ENCODE measurements at places on chromosomes 1 and 21.

GRCh38 chr1:204172404-204173029, 6.4 kb upstream of the REN start:
- no peak for DNase-seq

- no peak for DNase-seq
These were observed 33.3 kb downstream of the PTPRC start for GRCh38 chr1:198672124-198672523.

DNA sequence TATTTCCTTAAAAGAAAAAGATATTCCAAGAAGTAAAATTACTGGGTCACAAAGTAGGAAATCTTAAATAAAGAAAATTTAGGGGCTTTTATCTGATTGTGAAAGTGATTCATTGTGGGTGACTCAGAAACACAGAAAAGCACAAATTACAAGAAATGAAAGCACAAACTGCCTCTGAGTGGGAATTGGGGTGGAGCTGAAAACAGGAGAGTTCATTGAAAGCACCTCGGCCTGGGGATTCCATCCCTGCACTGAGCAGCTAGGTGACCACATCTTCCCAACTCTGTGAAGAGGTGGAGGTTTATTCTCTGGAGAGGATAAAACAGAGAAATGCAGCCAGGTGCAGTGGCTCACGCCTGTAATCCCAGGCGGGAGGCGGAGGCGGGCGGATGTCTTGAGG, 7.4 kb downstream of the GJA4 start:
- no peak for DNase-seq

GRCh38 chr21:38769191-38769780, 36.4 kb upstream of the ETS2 start:
- no peak for DNase-seq

GRCh38 chr21:33931799-33932390, 16.3 kb upstream of the ATP5PO start:
- no peak for DNase-seq

- DNase-seq, result no peak
These were observed 22.2 kb upstream of the ABL2 start for GRCh38 chr1:179251675-179252074.

GRCh38 chr1:201582705-201583442, 43.9 kb downstream of the NAV1 start:
- DNase-seq, result no peak

GRCh38 chr1:100440075-100440809, 87.9 kb downstream of the CDC14A start:
- DNase-seq, result peak; percentile 46

DNA sequence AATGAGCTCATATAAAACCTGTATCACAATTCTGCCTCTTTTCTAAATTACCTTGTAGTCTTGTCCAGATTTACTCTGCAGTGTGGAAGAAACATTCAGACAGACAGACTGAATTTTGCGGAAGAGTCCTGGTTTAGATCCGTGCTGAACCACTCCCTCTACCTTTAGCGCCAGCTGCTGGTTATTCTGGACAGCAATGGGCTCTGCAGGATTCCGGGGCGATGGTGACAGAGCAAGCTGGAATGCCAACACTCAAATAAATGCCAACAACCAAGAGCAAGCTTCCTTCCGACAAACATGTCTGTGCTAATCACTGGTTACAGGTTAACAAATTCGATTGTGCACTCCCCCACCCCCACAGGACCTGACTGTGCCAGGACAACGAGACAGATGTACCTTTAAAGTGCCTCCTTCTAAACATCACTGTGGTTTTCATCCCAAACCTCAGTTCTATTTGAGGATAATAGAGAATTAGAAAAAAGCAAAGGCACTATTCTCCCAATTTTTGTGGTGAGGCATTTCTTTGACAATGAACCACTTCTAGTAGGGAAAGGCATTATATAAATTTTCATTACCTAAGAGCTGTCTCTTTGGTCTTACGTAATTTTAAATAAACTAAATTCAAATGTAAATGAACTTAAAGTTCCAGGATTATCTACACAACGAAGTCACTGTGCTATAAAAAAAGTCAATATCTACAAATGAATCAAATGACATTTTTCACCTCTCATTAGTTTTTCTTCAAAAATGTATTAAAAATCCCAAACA, 90.4 kb downstream of the INTS7 start:
- DNase-seq, result no peak

GRCh38 chr1:93442741-93443140, 5.2 kb upstream of the FNBP1L start:
- DNase-seq, result no peak

DNA sequence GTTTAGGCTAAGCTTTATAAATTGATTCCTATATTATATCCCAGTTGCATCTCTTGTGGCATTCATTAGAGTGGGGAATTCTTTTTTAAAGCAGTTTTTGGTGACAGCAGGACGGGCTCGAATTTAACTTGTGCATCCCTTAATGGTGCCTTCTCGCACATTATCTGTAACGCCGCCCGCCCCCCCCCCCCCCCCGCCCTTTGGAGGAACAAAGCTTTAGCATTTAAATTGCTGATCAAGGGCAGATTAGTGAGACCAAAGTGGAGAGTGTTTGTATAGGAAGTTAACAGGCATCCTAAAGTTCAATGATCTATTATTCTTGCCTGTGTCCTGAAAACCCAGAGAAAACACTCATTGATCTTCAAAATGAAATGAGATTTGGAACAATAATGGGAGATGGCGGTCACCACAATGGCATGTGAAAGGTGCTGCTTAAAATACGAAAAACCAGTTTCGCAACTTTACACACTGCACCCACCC, 2.2 kb downstream of the LMO4 start:
- DNase-seq, result no peak

- no peak for DNase-seq
These were observed 1.4 kb downstream of the NCAM2 start for GRCh38 chr21:20999659-21000058.

- no peak for DNase-seq
These were observed 6.3 kb upstream of the RBBP5 start for GRCh38 chr1:205128050-205128449.

- DNase-seq, result no peak
These were observed 50.5 kb downstream of the VCAM1 start for GRCh38 chr1:100769906-100770646.

- no peak for DNase-seq
These were observed 2.7 kb downstream of the ZBTB21 start for GRCh38 chr21:42007356-42007940.

DNA sequence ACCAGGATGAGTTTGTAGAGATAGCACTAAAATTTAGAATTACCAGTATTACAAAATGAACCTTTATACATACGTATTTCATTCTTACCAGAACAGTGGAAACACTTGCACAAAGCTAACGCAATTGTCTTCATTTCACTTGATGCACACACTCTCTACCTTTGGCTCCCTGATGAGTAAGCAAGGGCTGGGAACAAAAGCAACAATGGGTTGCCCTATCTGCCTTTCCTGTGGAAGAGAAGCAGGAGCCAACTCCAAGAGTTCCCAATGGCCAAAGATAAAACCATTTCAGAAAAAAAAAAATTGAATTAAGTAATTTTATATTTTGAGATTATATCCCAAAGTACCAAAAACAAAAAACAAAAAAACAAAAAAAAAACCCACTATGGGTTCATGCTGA, 344.1 kb upstream of the GREM2 start:
- no peak for DNase-seq

GRCh38 chr1:180935326-180936109, 22.8 kb downstream of the KIAA1614 start:
- DNase-seq, result no peak

- DNase-seq, result no peak
These were observed 844 bp downstream of the ZMYM6 start for GRCh38 chr1:35030756-35031446.

GRCh38 chr1:234840843-234841242, 230.9 kb upstream of the IRF2BP2 start:
- no peak for DNase-seq

DNA sequence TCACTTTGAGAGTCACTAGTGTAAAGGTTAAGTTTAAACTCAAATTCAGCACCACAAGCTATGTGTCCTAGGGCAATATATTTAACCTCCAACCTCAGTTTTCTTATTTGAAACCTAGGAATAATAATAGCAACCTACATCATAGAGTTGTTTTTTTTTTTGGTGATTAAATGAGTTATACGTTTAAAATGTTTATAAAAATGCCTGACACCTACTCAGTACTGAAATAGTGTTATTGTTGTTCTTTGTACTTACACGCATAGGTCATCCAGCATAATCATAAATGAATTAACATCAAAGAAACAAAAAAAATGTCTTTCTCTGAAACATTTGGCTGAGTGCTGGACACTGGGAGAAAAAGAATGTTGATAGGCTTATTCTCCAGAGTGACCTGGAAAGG, 266.8 kb upstream of the PRMT6 start:
- no peak for DNase-seq

DNA sequence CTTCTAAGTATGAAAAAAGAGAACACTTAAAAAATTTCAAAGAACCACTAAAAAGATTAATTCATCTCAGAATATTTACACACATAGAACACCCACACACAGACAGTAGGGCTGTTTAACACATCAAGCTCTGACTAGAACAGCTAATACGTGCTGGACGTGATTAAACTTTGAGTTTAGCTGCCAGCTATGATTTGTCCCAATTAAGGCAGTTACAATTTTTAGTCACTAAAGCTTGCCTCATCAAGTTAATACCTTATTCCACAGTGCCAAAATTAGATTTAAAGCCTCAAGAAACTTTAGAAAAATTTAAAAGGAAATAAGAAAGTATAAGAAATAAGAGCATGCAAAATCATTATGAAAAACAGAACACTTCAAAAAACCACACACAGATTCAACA, 18.9 kb downstream of the SLC16A1 start:
- DNase-seq, result no peak

GRCh38 chr1:156295391-156295947, at the start of gene GLMP:
GLMP (minus strand) TSS chr1:156295679; CDS start chr1:156295645, 34 bp downstream.
- peak; percentile 18 for DNase-seq

DNA sequence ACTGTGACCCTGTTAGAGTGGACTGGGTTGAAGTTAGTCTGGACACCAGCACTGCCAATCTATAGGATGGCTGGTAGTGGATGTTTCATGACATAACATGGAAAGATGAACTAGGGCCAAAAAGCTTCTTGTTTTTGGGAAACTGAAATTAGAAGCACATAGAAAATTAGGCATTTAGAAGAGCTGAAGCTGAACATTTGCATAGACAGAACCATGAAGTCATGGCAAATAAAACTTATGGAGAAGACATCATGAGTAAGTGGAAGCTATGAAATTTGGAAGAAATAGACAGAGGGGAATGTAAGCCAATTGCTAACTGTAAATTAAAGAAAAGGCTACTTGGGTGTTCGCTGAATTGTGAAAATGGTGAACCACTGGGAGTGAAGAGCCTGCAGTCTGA, 2.7 kb upstream of the S100A11 start:
- DNase-seq, result no peak

DNA sequence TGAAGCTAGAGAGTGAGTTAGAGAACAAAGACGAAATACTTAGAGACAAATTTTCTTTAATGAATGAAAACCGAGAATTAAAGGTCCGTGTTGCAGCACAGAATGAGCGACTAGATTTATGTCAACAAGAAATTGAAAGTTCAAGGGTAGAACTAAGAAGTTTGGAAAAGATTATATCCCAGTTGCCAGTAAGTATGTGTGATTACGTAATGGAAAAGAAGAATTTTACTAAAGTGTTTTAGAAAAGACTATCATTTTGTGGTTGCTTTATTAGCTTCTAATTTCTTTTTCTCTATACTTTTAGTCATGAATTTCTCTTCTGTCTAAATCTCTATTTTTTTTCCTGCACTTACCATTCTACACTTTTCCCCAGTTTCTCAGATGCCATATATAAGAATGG, 26.7 kb downstream of the CCDC18 start:
- DNase-seq, result no peak

DNA sequence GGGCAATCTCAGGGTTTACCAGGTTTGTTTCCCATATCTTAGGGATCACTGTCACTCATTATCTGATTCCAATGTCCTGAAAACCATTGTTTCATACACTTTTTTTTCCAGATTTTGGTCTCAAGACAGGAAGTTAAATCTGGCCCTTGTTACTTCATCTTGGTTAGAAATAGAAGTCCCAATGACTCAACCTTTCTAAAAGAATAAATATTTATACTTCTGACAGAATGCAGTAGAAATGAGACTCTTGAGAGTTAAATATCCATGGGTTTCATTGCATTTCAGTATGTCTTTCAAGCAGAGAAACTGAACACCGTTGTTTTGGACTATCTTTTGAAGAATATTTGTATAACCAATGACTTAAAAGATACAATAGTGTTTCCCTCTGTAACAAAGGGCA, 19.8 kb upstream of the VCAM1 start:
- DNase-seq, result no peak

DNA sequence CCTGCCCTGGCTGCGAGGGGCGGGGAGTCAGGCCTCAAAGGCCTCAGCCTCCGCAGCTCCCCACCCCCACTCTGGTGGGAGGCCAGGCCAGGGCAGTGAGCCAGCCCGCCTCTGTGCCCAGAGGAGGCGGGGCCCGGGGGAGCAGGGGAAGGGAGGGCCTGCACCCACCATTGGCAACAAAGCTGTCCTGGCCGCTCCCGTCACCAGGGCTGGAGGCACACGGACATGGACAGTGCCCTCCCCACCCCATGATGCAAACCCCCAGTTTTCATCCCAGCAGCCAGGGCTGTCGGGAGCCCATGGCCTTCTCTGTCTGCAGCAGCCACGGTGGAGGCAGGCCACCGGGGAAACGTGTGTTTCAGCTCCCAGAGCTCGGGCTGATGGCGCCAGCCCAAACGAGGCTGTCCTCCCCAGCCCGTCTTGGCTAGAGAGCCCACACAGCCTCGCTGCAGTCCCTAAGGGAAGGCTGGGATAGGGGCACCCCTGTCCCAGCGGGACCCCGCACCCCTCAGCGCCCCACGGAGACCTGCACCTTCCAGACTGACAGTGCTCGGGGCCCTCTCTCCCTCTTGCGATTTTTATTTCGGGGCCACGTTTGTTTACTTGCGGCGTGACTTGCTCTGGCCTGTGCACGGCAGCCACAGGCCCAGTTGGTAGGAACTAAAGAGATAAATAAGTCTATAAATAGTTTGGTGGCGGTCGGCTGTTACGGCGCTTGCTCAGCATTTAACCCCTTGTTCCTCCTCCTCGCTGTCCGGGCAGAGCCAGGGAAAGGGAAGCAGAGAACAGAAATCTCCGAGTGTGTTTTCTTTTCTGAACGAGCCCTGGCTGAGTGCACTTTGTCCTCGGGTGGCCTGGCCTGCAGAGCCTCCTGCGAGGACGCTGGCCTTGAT, 101.8 kb downstream of the PRDM16 start:
- no peak for DNase-seq

GRCh38 chr1:199678771-199679170, 348.7 kb upstream of the NR5A2 start:
- no peak for DNase-seq

- DNase-seq, result no peak
These were observed 505.2 kb downstream of the PLPP3 start for GRCh38 chr1:56074007-56074651.

DNA sequence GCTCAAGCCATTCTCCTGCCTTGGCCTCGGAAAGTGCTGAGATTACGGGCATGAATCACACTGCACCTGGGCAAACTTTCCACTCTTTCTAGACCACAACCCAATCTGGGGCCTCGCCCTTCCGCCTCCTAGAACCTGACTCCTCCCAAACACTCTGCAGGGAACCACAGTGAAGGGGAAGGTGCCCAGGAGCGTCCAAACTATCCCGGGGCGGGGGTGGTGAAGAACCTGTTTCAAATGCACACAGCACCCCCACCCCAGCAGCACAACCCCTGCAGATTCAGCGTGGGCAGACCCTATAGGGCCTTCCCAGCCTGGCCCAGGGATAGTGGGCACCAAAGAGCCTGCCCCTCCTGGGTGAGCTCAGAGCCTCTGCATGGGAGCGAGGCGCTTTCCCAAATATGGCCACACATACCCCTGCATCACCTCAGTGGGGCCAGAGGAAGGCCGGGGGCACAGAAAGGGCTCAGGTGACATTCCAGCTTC, 86.9 kb downstream of the STUM start:
- no peak for DNase-seq

GRCh38 chr1:160207771-160208556, 2.8 kb downstream of the PEA15 start:
- DNase-seq, result no peak

Data from stimulated activated CD4-positive, alpha-beta T cell treated with anti-CD3 and anti-CD28 coated beads, Interleukin-15, amount 100 ng/mL, for 1 hour (primary cell).